ENCODE measurements at places on chromosomes 11 and 22. TPM values are rescaled to one million over a fixed set of nuclear protein-coding genes. Genes with fewer than 3 reads are reported as not detected.
A peak's percentile ranks its signal among the peaks of the same experiment; 100 is the strongest.

Gene C11orf87
- total RNA-seq: not detected

Gene FIBIN
- not detected for total RNA-seq

Gene FADD
- total RNA-seq: 36.0 TPM

Gene BIK
- 0.20 TPM for total RNA-seq

Gene SLC22A9
- total RNA-seq: not detected

Gene C11orf42
- total RNA-seq: not detected

- DNase-seq: no peak
Measured at GRCh38 chr22:49550141-49550430, 277.6 kb downstream of the BRD1 start.

GRCh38 chr11:1728931-1729691, 21.3 kb downstream of the IFITM10 start:
- DNase-seq: no peak

DNA sequence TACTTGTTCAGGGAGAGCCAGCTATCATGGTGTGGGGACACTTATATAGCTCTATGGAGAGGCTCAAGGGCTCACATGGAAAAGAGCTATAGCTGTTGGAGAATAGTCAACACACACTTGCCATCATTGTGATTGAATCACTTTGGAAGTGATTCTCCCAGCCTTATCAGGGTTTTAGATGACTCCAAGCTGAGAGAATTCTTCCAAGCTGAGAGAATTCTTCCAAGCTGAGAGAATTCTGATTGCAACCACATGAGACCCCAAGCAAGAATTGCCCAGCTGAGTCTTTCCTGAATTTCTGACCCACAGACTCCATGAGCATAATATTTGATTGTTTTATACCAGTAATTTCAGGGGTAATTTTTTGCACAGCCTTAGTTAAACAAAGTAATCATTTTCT, 1318.3 kb upstream of the RAG2 start:
- DNase-seq: no peak

- no peak for DNase-seq
Measured at GRCh38 chr11:128470081-128470480, 117.3 kb downstream of the ETS1 start.

GRCh38 chr22:25083056-25083806, 116.4 kb upstream of the CRYBB3 start:
- DNase-seq: no peak

DNA sequence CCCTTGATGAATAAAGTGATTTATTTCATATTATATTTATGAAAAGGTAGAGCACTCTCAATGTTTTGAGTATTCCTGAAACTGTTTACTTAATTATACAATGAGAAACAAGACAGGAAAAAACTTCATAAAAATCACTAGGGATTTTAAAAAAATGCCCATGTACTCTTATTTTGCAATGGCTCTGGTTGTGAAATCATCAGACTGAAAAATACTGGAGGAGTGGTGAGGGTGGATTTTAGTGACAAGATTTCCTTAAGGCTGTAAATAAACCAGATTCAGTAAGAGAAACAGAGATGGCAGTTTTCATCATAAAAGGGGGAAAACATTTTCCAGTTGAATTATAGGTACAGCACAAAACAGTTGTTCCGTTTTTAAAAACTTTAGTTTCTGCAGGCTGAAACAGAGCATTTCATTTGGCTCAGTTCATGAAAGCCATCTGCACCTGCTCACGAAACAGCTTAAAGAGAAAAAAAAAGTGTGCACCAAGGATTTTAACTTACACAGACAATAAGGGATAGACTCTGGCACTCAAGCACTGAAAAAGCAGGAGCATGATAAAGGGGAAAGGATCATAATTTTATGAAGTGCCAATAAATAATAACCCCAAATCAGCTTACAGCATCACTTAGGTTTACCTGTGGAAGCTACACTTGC, 100.7 kb downstream of the MAML2 start:
- DNase-seq: no peak

DNA sequence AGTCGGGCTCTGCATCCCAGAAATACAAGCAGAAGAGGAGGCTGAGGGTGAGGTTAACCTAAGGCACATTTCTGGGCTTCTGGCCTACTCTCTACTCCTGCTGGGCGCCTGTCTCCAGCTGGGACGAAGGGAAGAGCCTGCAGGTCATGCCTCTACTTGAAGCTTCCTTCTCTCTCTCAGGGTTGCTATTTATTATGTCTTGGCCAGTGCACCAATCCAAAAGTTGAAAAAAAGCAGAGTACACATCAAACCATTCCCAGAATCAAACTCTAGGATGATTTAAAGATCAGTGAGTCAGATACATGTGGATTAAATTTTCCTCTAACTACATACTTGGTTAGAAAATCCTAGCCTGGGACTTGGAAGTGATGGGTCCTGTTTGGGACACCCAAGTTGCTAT, 60.2 kb upstream of the CDON start:
- DNase-seq: no peak

DNA sequence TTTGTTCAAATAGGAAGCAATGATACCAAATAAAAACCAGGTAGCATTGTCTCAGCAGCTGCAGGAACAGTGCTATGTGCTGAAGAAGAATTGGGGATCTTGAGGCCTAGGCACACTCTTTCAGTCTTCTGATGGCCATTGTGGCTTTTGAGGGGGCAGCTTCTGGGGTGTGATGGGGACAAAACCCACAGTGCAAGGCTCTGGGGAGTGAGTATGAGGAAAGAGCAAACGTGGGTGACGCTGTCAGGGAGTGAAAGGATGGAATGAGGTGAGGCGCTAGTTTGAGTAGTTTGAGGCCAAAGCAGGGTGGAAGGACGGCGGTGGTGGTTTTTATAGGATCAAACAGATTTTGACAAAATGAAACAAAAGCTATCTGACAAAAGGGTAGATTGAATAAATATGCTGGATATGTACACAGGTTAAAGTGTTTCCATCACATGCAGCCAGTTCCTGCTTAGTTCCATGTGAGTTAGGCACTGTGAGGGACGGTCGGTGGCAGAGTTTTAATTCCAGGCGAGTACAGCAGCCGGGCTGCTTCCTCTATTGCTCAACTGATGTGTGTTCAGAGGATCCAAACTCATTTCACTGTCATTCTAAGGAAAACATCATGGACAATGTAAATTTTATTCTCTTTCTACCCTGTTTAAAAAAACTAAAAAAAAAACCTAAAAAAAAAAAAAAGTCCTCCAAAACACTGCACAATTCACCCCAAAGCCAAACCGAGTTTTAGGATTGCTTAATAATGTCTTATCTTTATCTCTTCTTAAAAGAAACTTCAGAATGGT, 18.9 kb downstream of the ADAMTS15 start:
- no peak for DNase-seq

GRCh38 chr22:38859581-38860282, 12.3 kb downstream of the CBX6 start:
- DNase-seq: no peak

DNA sequence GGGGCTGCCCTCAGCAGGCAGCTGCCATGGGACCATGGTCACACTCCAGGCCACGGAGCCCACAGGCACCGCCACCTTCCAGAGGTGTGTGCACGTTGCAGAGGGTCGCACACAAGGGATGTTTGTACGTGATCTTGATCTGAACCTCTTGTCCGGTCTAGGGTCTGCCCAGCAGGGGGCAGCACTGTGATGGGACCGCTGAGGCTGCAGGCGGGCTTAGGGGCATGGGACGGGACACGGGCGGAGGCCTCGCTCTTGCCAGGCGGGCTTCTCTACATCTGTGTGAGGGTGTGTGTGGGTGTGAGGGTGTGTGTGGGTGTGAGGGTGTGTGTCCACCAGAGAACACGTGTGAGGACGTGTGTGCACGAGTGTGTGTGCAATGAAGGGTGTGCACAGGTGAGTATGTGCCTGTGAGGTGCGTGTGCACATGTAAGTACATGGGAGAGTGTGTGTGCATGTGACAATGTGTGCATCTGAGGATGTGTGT, 52.4 kb downstream of the CACNA1I start:
- peak; percentile 15 for DNase-seq

DNA sequence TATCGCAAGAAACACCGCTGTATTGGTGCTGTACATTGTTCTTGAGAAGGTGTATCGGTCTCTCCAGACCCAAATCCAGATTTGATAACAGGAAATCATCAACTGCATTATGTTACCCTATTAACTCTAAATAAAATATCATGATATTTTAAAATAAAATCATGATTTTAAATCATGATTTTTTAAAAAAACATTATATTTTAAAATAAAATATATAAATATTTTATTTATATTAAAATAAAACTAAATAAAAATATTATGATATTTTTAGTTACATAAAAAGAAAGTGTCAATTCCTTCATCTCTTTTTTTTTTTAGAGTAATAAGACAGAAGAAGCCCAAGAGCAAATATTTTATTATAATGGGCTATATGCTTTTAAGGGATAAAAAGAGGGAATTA, 27.6 kb downstream of the RBMXL2 start:
- no peak for DNase-seq

GRCh38 chr22:22816766-22817410, 70.7 kb upstream of the IGLL5 start:
- DNase-seq: no peak

DNA sequence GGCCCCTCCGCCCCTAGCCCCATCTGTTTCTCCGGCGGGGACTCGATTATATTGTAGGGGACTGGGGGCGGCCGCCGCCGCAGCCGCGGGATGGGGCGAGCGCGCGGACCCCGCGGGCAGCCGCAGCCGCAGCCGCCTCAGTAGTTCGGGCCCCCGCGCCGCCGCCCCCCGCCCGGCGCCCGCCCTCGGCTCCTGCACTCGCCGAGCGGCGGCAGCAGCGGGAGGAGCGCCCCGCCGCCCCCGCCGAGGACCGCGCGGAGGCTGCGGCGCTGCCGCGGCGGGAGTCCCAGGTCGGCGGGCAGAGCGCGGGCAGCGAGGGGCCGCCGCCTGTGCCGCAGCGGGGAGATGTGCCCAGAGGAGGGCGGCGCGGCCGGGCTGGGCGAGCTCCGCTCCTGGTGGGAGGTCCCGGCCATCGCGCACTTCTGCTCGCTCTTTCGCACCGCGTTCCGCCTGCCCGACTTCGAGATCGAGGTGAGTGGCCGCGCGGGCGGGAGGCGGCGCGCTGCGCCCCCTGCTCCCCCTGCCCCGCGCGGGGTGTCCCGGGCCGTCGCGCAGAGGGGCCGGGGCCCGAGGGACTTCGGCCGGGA, at the start of gene CECR2:
CECR2 (plus strand) TSS at position 22 of the 587 bp plus-strand sequence; CDS start at position 346, 324 bp downstream.
- DNase-seq: no peak

DNA sequence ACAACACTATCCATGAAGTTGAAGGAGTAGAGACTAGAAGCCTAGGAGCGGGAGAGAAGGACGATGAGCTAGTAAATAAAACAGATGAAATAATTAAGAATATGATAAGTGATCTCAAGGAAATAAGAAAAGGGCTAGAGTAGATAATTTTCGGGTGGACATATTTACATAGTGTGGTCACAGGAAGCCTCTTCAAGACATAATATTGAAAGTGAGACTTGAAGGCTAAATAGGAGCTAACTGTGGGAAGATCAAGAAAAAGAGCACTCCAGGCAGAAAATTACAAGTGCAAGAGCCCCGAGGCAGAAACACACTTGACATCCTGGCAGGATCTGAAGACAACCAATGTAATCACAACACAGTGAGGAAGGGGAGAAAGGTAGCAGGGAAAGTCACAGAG, 11.9 kb upstream of the PPFIBP2 start:
- no peak for DNase-seq
